ENCODE measurements at places on chromosomes 12 and 14.

- ATAC-seq: no peak
Measured at GRCh38 chr12:50351120-50352043, 45.0 kb downstream of the FAM186A start.

DNA sequence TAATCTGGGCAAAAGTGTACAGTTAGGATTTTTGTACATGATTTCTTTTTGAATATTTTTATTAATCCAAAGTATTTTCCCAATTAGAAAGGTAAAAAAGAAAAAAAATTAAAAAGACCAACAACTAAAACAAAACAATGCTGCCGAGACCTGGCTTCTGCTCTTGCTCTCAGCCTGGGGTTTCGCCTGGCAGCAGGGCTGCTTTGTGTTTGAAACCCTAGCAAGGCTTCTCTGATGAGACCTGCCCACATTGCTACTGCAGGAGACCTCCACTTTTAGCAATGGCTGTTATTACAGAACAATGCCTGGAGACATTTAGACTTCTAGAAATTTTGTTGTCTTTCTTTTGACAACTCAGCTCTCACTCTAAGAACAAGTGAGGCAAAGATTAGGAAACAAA lies 1153.0 kb upstream of the TMEM132C start:
- ATAC-seq: no peak

GRCh38 chr12:51442324-51442723 lies 17.7 kb downstream of the SLC4A8 start:
- ATAC-seq: no peak

GRCh38 chr14:57897144-57897748 lies 31.4 kb upstream of the SLC35F4 start:
- no peak for ATAC-seq

DNA sequence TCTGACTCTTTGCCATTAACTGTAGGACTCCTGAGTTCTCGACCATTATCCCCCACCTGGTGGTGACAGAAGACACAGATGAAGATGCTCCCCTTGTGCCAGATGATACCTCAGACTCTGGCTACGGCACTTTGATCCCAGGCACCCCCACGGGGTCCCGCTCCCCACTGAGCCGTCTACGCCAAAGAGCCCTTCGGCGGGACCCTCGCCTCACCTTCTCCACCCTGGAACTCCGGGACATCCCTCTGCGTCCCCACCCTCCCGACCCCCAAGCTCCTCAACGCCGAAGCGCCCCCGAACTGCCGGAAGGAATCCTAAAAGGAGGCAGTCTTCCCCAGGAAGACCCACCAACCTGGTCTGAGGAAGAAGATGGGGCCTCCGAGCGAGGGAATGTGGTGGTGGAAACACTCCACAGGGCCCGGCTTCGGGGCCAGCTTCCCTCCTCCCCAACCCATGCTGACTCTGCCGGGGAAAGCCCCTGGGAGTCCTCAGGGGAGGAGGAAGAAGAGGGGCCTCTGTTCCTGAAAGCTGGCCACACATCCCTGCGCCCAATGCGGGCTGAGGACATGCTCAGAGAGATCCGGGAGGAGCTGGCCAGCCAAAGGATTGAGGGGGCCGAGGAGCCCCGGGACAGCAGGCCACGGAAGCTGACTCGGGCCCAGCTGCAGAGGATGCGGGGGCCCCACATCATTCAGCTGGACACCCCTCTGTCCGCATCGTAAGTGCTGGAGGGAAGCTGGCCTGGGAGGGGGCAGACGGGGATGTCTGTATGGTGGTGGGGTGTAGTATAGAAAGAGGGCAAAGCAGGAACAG lies 14.4 kb downstream of the TNFRSF1A start:
- no peak for ATAC-seq
